Upper lobe of left lung (tissue), 6 donors: ENCODE measurements at places on chromosomes 7 and 10.

- no peak overlapping the region for H3K4me3 ChIP-seq
- no peaks in the 10 kb centered on the region for H3K27me3 ChIP-seq
- H3K4me1 ChIP-seq = no peaks in the 10 kb centered on the region
- no peak for DNase-seq
- no peak overlapping the region for H3K27ac ChIP-seq
Measured at GRCh38 chr7:47741984-47742383, 160.1 kb upstream of the TNS3 start.

DNA sequence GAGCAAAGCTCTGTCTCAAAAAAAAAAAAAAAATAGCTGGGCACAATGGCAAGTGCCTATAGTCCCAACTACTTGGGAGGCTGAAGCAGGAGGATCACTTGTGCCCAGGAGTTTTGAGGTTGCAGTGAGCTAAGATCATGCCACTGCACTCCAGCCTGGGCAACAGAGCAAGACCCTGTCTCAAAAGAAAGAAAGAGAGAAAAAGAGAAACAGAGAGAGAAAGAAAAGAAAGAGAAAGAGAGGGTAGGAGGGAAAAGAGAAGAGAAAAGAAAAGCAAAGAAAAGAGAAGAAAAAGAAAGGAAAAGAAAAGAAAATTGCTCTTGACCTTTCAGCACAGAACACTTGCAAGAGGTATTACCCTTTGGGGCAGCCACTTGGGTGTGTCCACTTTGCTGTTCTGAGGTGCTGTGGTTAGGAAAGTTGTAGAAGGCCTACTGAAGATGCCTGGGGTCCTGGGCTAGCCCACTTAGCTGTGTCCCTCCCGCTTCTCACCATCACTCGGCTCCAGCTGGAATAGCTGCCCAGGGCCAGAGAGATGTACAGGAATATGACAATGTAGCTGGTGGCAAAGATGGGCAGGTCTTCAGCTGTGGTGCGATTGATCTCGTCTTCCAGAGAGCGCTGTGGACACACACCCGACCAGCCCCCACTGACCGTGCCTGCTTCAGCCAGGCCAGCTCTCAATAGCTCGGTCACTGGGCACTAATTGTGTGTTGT lies 5.6 kb downstream of the NPC1L1 start:
- H3K27ac ChIP-seq = no peak overlapping the region
- no peak for DNase-seq
- no peak overlapping the region for H3K4me3 ChIP-seq
- H3K27me3 ChIP-seq = no peaks in the 10 kb centered on the region
- H3K36me3 ChIP-seq = no peaks in the 10 kb centered on the region

DNA sequence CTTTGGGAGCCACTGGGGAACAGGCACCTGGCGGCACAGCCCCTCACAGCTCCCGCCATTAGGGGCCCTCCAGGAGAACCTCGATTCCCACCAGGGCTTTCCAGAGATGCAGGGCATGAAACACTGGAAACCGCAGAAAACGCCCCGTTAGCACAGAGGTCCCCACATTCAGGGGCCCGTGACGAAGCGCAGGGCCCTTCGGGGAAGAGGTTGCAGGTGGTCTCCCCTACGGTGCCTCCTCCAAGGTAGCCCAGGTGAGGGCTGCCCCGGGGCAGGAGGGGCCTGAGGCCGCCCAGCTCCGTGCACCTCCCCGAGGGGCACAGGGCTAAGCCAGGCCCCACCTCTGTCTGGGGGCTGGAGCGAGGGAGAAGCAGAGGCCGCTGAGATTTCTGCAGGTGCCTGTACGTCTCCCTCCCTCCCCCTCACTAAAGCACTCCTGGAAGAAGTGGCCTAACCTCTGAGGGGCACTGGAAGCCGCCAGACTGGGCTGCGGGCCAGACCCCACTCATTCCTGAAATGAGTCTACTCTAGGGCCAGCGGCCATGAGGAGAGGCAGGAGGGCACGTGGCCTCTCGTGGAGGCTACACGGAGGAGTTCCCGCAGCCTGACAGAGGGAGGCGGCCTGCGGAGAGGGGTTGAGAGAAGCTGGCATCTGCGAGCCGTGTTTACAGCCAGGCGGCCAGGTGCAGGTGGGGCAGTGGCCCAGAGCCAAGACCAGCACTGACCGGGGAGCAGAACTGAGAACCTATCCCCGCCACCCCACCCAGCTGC lies 6.9 kb downstream of the PDGFA start:
- H3K4me1 ChIP-seq = peaks cover 30% of the 10 kb centered on the region
- no peaks in the 10 kb centered on the region for H3K27me3 ChIP-seq
- no peaks in the 10 kb centered on the region for H3K36me3 ChIP-seq
- H3K4me3 ChIP-seq = no peak overlapping the region
- H3K27ac ChIP-seq = peak overlapping the region; percentile 44

DNA sequence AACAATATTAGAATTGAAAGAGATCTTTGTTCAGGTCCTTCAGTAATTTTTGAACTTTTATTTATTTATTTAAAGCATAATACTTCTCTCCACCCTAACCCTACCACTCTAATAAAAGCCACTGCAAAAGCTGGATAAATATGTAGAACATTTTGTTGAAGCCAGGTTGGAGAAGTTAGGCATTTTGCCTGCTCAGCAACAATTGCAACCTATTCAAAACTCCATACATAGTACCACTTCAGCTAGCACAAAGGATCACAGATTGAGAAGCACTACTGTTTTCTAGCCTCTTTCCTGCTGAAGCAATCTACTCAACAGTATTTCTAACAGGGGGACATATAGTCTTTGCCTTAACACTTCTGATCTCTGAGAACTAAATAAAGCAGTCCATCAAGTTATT lies 25.0 kb downstream of the RUNDC3B start:
- H3K36me3 ChIP-seq = no peaks in the 10 kb centered on the region
- H3K4me3 ChIP-seq = no peak overlapping the region
- H3K27ac ChIP-seq = no peak overlapping the region
- no peak for DNase-seq
- no peaks in the 10 kb centered on the region for H3K27me3 ChIP-seq

DNA sequence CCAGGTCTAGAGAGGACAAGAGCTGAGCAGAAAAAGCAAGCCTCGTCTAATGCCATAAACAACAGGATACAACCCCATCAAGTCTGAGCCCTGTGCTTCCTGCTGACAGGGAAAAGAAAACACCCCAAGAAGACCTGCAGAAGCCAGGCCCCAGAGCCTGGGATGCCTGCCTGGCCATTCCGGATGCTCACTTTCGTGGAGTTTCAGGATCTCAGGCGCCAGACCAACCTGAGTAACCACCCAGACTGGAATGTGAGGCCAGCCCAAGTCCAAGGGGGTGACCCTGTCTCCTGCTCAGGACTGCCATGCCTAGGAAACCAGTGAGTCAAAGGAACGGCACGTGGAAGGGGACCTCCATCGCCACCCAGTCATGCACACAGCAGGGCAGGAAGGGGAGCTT lies 74.3 kb downstream of the PLXNA4 start:
- no peaks in the 10 kb centered on the region for H3K36me3 ChIP-seq
- no peaks in the 10 kb centered on the region for H3K4me1 ChIP-seq
- H3K4me3 ChIP-seq = no peak overlapping the region
- H3K27ac ChIP-seq = no peak overlapping the region
- no peak for DNase-seq

DNA sequence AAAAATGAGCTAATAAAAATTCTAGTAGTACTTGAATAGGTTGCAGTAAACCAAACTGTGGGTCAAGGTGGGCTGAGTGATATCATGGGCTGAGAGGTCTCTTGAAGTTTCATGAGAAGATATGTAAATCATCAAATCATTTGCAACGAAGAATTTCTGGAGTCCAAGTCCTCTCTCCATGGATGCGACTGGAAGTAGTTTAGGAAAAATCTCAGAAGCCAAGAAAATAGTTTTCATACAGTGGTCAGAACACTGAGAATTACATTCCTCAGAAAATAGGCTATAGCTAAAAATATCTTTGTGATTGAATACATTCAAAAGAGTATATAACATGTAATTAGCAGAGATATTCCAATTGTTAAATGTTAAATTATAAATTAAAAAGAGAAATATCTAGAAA lies 3.6 kb upstream of the IFIT1 start:
- no peaks in the 10 kb centered on the region for H3K36me3 ChIP-seq
- H3K4me1 ChIP-seq = peaks cover 20% of the 10 kb centered on the region
- H3K27ac ChIP-seq = no peak overlapping the region
- no peaks in the 10 kb centered on the region for H3K27me3 ChIP-seq
- DNase-seq = no peak
- no peak overlapping the region for H3K4me3 ChIP-seq

- no peak overlapping the region for H3K4me3 ChIP-seq
- no peaks in the 10 kb centered on the region for H3K36me3 ChIP-seq
- no peaks in the 10 kb centered on the region for H3K27me3 ChIP-seq
- H3K4me1 ChIP-seq = no peaks in the 10 kb centered on the region
- no peak overlapping the region for H3K27ac ChIP-seq
Measured at GRCh38 chr7:110090110-110090820, 1000.7 kb upstream of the LRRN3 start.

- no peaks in the 10 kb centered on the region for H3K36me3 ChIP-seq
- peaks cover 14% of the 10 kb centered on the region for H3K4me1 ChIP-seq
- H3K27me3 ChIP-seq = no peaks in the 10 kb centered on the region
- H3K27ac ChIP-seq = peak overlapping the region; percentile 72
- no peak overlapping the region for H3K4me3 ChIP-seq
Measured at GRCh38 chr10:80253266-80253962, 36.0 kb downstream of the MAT1A start.

GRCh38 chr7:63031838-63032436 lies 966.7 kb upstream of the ZNF722 start:
- DNase-seq = no peak
- H3K27ac ChIP-seq = no peak overlapping the region
- H3K4me1 ChIP-seq = no peaks in the 10 kb centered on the region

DNA sequence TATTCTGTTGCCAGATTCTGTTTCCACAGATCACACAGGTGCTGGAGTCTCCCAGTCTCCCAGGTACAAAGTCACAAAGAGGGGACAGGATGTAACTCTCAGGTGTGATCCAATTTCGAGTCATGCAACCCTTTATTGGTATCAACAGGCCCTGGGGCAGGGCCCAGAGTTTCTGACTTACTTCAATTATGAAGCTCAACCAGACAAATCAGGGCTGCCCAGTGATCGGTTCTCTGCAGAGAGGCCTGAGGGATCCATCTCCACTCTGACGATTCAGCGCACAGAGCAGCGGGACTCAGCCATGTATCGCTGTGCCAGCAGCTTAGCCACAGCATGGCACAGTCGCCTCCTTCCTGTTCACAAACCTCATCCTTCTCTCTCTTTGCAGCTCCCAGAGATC lies 237.5 kb upstream of the PRSS1 start:
- DNase-seq = no peak
- peaks cover 7% of the 10 kb centered on the region for H3K4me1 ChIP-seq
- no peaks in the 10 kb centered on the region for H3K27me3 ChIP-seq
- no peak overlapping the region for H3K4me3 ChIP-seq
- no peak overlapping the region for H3K27ac ChIP-seq

DNA sequence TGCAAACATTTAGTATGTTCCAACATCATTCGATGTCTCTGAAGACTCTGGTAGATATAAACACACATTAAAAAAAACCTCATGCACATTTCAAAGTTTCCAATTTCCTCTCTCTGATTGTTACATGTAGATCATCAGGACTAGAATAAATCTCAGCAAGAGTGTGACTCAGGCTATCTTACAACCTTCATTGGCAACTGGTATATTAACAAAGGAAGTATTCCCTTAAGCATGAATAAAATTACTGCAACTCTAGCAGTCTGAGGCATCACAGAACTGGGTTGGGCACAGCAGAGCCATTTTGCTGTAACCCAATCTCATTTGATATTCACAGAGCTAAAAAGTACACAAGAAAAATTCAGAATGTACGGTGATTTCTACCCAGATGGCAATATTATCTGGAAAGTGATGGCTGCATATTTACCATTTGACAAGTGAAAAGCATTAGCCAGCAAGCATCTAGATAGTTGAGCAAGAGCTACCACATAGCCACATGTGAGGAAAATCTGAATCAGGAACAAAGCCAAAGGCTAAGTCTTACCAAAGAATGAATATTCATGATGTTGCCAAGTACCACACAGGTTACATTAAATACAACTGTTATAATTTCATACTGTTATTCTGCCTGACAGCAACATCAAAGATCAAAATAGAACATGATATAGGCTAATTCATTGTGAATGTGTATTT lies 232.2 kb downstream of the CRPPA start:
- H3K4me1 ChIP-seq = no peaks in the 10 kb centered on the region
- H3K27ac ChIP-seq = no peak overlapping the region
- H3K27me3 ChIP-seq = no peaks in the 10 kb centered on the region
- no peak for DNase-seq
- H3K4me3 ChIP-seq = no peak overlapping the region
- no peaks in the 10 kb centered on the region for H3K36me3 ChIP-seq

- no peak overlapping the region for H3K27ac ChIP-seq
- no peak overlapping the region for H3K4me3 ChIP-seq
Measured at GRCh38 chr10:43075612-43076003, 1.3 kb upstream of the RET start.

- peak overlapping the region; percentile 83 for H3K27ac ChIP-seq
- no peaks in the 10 kb centered on the region for H3K36me3 ChIP-seq
- no peak for DNase-seq
- H3K4me3 ChIP-seq = no peak overlapping the region
- H3K4me1 ChIP-seq = peaks cover 25% of the 10 kb centered on the region
Measured at GRCh38 chr10:14579405-14579804, 195.3 kb downstream of the FAM107B start.

GRCh38 chr7:46557295-46557711 lies 636.2 kb upstream of the IGFBP3 start:
- peak; percentile 30 for DNase-seq
- no peak overlapping the region for H3K4me3 ChIP-seq
- peak overlapping the region; percentile 23 for H3K27ac ChIP-seq
- no peaks in the 10 kb centered on the region for H3K4me1 ChIP-seq
- no peaks in the 10 kb centered on the region for H3K27me3 ChIP-seq

DNA sequence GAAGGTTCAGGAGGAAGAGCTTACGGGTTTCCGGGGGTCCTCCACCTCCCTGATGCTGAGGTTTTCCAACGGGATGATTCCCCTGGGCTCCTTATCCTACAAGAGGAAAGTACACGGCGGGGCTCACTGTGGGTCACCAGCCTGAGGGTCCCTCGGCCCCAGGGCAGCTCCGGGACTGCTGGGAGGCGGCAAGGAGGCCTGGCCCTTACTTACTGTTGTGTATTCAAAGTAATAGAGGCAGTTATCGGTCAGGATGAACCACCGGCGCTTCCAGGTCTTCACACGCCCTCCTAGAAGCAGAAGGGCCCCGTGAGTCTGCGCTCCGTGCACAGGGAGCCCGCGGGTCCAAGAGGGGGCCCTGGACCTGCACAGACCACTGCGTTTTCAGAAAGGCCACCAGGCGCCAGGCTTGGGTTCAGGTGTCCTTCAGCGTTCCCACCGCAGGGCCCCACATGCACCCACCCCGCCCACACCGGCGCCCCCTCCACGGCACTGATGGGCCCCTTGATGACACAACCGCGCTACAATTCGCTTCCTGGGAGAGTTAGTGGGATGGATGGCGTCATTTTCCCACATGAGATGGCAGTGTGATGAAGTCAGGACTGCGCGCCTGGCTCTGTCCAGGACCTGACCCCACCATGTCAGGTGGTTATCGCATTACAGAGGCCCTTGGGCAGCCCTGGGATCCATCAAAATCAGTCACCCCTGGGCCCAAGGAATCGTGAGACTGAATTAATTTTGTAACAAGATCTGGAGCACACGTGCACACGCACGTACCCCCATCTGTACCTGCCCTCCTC lies 106.7 kb downstream of the CYTH3 start:
- H3K27me3 ChIP-seq = no peaks in the 10 kb centered on the region
- H3K36me3 ChIP-seq = peaks cover 61% of the 10 kb centered on the region
- H3K27ac ChIP-seq = no peak overlapping the region
- no peak for DNase-seq
- H3K4me3 ChIP-seq = no peak overlapping the region
